Kidney (tissue), 22 donors: ENCODE measurements at places on chromosomes 4 and X. TPM values are rescaled to one million over a fixed set of nuclear protein-coding genes. Genes with fewer than 3 reads are reported as not detected.

The BST1 gene
- 5.3 TPM for total RNA-seq

- no peak for DNase-seq
These were observed 1.4 kb downstream of the SMARCA5 start for GRCh38 chr4:143514901-143515300.

GRCh38 chrX:125150231-125150630 is 169.4 kb upstream of the TEX13C start:
- no peak for DNase-seq

- peak; percentile 19 for DNase-seq
These were observed 115.7 kb upstream of the MAP3K15 start for GRCh38 chrX:19630776-19631707.

The DKK2 gene
- 0.22 TPM for total RNA-seq

DNA sequence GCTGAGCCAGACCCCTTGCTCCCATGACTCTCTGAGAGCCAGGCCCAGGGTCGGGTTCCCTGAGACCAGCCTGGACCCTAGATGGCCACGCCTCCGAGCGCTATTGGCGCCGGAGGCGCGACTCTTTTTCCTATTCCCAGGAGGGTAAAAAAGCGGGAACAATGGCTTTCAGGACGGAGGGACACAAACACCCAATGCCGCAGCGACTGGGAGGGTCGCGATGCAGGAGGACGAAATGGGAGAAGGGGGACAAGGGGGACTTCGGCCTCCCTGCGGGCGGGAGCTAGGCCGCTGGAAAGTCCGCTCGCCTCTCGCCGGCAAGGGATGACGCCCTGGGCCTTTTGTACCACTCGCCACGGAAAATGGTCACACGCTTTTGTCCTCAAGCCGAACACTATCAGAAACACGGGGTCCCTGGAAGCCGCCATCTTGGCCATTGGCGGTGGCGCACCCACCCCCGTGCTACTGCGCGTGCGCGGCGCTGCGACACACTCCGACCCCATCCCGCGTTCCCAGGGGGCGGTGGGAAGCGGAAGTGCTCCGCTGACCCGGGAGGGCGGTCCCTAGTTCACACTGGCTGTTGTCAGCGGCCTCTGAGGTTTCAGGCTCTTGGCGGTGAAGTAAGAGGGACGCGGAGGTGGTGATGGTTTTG is 98.4 kb downstream of the ZNF674 start:
- peak; percentile 95 for DNase-seq

DNA sequence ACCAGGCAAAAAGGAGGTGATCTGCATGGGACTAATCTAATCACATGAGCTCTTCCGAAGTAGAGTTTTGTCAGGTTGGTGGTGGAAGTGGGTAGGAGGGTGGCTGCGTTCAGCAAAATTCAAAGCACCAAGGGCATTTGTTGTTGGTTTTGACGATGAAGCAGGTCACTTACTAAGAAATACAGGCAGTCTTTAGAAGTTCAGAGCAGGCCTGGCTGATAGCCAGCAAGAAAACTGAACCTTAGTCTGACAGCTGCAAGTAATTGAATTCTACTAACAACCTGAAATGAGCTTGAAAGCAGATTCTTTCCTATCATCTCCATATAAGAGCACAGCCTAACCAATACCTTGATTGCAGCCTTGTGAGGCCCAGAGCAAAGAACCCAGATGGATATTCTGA is 505.8 kb downstream of the KLHL13 start:
- no peak for DNase-seq

The MAGEC3 gene
- total RNA-seq: not detected

GRCh38 chr4:18127030-18127429 is 105.5 kb upstream of the LCORL start:
- no peak for DNase-seq

GRCh38 chr4:169207436-169208089 is 63.2 kb downstream of the SH3RF1 start:
- no peak for DNase-seq

The UTP14A gene
- total RNA-seq: 15.3 TPM

DNA sequence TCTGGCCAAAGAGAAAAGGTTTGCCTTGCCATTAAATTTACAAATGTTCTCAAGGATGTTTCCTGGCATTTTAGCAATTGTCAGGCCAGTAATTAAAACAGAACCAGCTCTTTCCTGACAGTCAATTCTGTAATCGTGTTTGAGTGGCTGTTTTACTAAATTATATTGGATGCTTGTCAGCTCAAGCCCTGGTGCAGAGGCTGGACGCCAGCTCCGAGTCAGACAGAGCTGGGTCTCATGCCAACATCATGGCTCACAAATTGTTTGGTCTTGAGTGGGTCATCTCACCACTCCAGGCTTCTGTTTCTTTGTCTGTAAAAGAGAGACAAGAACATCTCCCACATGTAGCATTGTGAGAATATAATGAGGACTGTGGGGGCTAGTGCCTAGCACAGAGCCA is 190.3 kb upstream of the PSAPL1 start:
- DNase-seq: peak; percentile 15

The NWD2 gene
- not detected for total RNA-seq

DNA sequence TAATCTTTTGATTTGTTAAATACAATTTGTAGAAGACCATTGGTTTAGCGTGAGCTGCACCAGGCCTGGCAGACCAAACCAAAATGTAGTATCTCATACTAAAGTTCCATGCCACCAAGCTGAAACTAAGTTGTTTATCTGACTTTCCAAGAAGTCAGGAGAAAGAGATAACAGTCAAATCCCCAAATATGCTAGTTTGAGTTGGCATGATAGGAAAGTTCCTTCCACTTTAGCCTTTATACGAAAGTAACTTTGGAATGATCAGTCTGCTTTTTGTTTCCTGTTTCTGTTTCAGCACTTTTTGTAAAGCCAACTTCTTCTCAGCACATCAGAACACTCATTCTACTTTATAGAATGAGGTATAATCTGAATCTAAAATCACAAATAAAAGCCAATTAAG is 449.2 kb downstream of the GRXCR1 start:
- no peak for DNase-seq

The UBE2D3 gene
- total RNA-seq: 262 TPM

GRCh38 chrX:131063613-131064012 is 5.5 kb downstream of the ARHGAP36 start:
- no peak for DNase-seq

DNA sequence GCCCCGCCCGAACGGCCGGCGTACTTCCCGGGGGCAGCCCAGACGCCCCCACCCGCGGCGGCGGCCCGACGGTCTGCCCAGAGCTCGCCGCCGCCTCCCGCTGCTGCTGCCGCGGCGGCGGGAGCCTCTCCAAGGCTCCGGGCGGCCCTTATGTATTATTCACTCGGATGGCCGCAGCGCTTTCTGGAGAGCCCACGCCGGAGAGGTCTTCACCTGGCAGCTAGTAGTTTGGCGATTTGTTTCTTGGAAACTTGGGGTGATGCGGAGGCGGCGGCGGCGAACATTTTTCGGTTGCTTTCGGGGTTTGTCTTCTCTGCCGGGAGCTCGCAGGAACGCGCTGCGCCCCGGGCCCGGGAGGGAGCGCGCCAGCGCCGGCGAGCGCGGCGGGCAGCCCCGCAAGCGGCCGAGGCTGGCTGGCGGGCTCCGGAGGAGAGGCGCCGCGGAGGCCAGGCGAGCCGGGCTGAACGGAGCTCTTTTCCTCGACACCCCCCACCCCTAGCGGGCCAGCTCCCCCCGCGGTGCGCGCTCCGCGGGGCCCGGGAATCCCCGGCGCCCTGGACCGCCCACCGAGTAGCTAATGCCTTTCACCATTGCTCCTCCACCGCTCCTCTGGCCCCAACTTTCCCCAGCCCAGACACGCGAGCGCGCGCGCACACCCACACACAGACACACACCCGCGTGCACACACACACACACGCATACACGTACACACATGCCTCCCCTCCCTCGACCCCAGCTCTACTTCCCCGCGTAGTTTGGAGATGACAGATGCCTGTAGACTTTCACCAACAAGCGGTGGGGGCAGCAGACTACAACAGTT is 113.5 kb downstream of the DHX15 start:
- DNase-seq: peak; percentile 71

GRCh38 chr4:172352356-172352755 is 539.2 kb downstream of the GALNTL6 start:
- DNase-seq: no peak

- no peak for DNase-seq
These were observed 212.9 kb downstream of the FAT4 start for GRCh38 chr4:125527681-125528080.

GRCh38 chr4:129080129-129080528 is 13.2 kb downstream of the SCLT1 start:
- DNase-seq: no peak

GRCh38 chrX:151713849-151714248 is 2.0 kb upstream of the FATE1 start:
- DNase-seq: no peak

- no peak for DNase-seq
These were observed 67.1 kb downstream of the PRDM5 start for GRCh38 chr4:120855307-120856001.

DNA sequence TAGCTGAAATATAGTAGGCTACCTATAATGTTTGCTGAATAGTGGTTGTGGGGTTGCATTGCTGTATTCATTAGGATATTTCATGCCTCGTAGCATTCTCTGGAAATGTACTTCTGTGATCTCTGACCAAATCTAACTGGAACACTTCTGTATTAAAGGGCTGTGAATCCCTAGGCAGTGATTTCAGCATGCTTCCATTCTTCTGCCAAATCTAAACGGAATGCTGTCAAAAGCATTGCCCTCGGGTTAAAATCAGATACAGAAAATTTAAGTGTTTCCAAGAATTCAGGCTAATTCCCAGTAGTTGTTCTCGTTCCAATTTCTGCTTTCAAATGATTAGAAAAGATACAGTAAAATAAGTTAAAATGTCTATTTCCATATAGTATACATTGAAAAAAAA is 1847.5 kb upstream of the IGFBP7 start:
- no peak for DNase-seq

GRCh38 chrX:65587616-65588526 is 53.3 kb upstream of the LAS1L start:
- no peak for DNase-seq

DNA sequence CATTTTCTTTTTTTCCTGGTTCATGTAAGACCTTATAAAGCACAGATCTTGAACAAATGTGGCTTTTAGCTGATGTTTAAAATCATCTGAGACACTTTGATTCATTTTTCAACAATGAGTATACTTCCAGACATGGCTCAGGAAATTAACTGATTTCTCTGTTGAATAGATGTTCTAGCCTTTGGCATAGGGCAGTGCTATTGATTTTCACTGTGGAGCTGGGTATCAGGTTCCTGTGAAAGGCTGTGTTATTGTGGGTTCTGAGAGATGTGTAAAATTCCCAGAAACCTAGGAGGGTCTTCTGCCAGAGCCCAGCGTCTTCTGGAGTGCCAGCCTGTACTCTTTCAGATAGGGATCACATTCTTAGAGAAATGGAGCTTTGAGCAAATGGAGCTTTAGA is 278.9 kb downstream of the EPHA5 start:
- DNase-seq: no peak

GRCh38 chr4:112007391-112007790 is 137.9 kb upstream of the FAM241A start:
- DNase-seq: no peak

- no peak for DNase-seq
These were observed 1.9 kb upstream of the G3BP2 start for GRCh38 chr4:75675004-75675531.

The CACNA1F gene
- 0.25 TPM for total RNA-seq

The GABRB1 gene
- 0.79 TPM for total RNA-seq

DNA sequence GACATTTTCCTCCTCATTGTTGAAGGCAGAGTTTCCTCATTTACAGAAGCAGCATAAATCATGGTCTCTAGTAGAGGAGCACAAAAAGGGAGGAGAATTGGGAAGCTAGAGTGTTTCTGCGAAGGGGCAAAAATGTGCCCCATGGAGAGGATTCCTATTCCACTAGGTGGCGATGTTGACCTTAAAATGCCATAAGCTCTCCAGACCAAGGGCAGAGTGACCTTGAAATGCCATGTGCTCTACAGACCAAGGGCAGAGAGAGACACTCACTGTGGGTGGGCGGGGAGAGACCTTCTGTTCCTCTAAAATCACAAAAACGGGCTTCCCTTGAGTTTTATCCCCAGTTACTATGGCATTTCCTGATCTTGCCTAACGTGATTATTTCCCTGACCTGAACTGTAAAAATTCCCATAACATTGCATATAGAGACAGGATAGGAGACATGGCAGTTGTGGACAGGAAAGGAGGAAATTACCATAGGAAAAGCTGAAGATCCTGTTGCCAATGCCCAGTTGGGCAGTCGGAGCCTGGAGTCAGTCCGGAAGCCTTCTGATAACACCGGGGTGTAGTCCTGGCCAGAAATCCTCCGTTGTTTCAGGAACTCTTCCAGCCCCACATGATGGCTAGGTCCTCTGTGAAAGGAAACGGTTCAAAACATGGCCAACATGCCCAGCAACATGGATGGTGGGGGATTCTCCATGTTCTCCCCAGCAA is 567.7 kb downstream of the MAGEB5 start:
- peak; percentile 28 for DNase-seq

GRCh38 chr4:24809815-24810405 is 14.5 kb downstream of the SOD3 start:
- DNase-seq: no peak
